ENCODE measurements at places on chromosomes 16 and 17.

- DNase-seq, result no peak
Observed at GRCh38 chr17:40268141-40268712, 19.5 kb upstream of the CDC6 start.

DNA sequence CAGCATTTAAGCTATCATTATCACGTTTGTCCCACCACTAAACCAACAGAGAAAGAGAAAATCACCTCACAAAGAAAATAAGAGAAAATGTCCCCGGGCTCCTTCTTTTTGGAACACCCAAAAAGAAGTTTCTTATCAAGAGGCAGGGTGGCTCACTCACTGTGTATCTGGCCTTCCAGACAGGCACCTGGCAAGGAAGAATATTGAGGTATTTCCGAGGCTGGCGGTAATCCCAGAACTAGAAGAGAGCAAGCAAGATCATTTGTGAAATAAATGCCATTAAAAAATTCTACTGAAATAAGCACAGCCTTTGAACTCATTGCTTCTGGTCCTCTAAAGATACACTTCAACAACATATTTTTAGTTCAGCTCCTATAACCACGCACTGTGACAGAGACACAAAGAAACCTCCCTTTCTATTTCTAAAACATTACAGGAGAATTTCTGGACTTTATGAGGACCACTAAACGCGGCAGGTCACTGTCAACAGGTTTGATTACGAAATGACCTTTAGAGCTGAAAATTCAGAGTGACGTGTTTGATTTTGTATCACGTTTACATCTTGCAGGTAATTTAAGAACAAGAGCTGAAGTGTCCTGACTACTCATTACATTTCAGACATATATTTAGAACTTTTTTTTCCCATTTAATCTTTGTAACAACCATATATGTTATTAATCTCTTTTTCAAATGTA is 61.0 kb downstream of the WDR59 start:
- DNase-seq, result no peak

- DNase-seq, result no peak
Observed at GRCh38 chr17:77408284-77408683, 267.5 kb downstream of the SEC14L1 start.

DNA sequence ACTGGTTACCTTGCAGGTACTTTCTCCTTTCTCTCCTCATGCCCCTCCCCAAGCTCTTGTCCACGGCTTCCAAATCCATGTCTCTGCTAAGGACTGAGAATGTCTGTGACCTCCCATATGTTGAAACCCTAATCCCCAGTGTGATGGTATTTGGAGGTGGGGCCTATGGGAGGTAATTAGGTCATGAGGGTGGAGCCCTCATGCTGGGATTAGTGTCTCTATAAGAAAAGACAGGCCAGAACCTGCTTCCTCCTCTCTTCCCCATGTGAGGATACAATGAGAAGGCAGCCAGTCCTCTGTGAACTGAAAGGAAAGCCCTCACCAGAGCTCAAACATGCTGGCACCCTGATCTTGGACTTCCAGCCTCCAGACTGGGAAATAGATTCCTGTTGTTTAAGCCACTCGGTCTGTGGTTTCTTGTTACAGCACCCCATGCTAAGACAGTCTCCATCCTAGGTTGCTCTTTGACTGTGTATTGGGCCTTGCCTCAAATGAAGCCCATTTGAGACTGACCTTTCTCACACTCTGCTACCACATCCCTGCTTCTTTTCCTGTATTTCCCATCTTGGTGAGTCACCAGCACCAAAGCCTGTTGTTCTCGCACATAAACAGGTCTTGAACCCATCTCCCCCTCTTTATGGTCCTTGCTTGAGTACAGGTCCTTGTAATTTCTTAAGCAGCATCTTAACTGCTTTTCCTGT is 135.0 kb downstream of the CDK5R1 start:
- DNase-seq, result no peak

Measured in cerebellum (tissue), 4 donors.